Cardiac muscle cell (in vitro differentiated cells and primary cell): ENCODE measurements at places on chromosomes 16 and 17.

GRCh38 chr17:48163809-48164208, 56.2 kb downstream of the SNX11 start:
- DNase-seq = no peak

DNA sequence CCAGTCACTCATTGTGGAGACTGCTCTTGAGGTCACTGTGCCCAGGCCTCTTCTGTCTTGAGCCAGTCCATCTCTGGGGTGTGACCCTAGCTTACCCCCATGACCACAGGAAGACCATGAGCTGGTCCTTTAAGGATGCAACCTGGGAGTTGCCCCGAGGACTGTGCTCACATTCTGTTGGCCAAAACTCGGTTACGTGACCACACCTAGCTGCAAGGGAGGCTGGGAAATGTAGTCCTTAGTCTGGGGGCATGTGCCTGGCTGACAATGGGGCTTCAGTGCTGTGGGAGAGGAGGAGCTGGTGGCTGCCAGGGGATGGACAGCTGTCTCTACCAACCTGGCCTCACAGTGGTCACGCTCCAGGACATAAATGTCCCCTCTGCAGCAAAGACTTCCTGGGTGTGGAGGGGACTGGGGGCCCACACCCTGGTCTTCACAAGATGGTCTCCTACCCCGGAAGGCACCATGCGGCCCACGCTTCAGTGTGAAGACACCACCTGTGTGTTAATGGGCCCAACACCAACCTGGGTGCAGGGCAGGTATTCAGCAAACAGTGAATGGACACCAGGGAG, 55.4 kb downstream of the JPH3 start:
- peak; percentile 10 for DNase-seq

DNA sequence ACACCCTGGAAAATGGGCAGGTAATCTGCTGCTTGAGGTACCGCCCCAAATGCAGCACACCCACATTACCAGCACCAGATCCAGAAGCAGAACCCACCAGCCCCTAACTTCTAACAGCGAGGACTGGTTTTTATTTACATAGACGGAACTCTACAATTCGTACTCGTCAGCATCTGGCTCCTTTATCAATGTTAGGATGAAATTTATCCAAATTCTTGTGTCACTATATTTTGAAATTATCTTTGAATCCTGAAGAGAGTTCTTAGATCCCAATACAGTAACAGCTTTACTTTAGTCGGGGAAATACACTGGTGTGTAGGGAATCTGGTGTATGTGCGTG, 332 bp upstream of the ALG1 start:
- no peak for DNase-seq

- no peak for DNase-seq
These were observed 2.2 kb upstream of the MPG start for GRCh38 chr16:75580-76501.

- no peak for DNase-seq
These were observed 74.7 kb upstream of the NKD1 start for GRCh38 chr16:50473356-50473945.
